ENCODE measurements at places on chromosomes 6 and 20.

DNA sequence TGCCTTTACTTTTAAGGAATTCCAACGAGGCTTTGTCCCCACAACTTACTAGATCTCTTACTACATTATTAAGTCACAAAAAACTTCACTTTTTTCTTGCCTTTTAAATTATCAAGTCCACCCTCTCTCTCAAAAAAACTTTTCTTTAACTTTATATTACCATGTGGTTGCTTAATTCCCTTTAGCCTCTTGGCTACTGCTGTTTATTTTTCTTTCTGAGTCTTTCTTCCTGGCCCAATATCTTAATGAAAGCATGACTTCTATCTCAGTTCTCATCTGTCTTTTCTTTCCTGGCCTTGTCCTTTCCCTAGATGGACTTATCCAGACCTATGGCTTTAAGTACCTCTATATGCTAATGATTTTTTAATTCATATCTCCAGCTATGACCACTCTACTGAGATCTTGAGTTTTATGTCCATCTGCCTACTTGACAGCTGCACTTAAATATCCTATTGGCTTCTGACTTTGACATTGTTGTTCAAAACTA, 710.5 kb downstream of the RFPL4B start:
- DNase-seq, result no peak

DNA sequence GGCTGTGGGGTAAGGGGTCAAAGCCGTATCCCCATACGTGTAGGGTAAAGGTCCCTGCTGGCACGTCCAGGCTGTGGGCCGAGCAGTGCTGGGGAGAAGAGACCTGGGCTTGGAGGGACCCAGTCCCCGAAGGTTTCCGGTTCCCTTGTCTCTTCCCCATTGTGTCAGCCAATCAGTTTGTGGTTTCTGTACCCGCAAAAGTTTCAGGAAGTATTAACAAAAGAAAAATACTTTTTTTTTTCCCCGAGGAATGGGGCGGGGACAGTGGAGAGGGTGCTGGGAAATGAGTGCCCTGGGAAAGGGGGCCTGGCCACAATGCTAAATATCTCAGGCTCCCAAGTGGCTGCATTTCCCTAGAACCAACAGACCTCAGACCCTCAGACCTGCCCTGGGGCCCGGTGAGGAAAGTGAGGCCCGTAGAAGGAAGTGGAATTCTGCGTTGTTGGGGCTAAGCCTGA, 15.2 kb upstream of the AMD1 start:
- no peak for DNase-seq

- DNase-seq, result no peak
Measured at GRCh38 chr20:25277941-25278521, 30.1 kb downstream of the PYGB start.

- DNase-seq, result no peak
Measured at GRCh38 chr6:42380228-42380979, 71.3 kb downstream of the TRERF1 start.

- DNase-seq, result no peak
Measured at GRCh38 chr6:129614464-129614863, 95.5 kb downstream of the ARHGAP18 start.

- no peak for DNase-seq
Measured at GRCh38 chr20:50221501-50222308, 31.1 kb downstream of the CEBPB start.

GRCh38 chr6:99471638-99472037, 43.6 kb downstream of the USP45 start:
- DNase-seq, result no peak

DNA sequence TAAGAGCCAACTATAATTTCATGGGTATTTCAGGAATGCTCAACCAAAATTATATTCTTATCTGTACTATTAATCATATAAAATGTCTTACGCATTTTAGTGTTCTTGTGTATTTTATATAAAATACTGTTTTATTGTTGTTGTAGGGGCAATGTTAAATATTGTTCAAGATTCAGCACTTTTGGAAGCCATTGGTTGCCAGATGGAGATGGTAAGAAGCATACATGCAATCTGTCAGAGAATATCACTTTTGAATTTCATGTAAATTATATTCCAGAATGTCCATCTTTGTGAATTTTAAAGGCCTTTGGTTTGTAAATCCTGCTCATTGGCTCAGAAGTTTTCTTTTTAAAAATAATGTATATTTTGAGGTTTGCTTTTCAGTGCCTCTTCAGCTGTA, 50.0 kb upstream of the ADIG start:
- no peak for DNase-seq

- no peak for DNase-seq
Measured at GRCh38 chr20:3981132-3981452, 34.3 kb downstream of the RNF24 start.
